ENCODE measurements at places on chromosomes 2 and 18.
A peak's percentile ranks its signal among the peaks of the same experiment; 100 is the strongest.

GRCh38 chr18:295756-296490, 28.1 kb upstream of the THOC1 start:
- DNase-seq: no peak

- DNase-seq: no peak
Observed at GRCh38 chr2:200738590-200738989, 73.1 kb upstream of the BZW1 start.

DNA sequence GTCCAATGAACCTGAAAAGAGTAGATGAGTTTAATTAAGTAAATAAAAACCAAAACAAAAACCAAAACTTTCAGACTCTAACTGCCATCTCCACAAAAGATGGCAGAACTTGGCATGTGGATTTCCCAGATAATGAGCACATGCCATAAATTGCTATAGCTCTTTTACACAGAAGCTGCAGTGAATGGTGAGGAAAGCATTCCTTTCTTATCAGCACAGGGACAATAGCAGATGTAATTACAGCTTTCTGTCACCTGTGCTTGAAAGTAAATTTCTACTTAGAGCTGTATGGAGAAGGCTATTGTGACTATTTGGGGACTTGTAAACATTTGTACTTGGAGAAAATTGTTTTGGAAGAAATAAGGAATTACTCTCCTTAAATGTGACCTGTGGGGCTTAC, 378.4 kb downstream of the RPRM start:
- DNase-seq: no peak

DNA sequence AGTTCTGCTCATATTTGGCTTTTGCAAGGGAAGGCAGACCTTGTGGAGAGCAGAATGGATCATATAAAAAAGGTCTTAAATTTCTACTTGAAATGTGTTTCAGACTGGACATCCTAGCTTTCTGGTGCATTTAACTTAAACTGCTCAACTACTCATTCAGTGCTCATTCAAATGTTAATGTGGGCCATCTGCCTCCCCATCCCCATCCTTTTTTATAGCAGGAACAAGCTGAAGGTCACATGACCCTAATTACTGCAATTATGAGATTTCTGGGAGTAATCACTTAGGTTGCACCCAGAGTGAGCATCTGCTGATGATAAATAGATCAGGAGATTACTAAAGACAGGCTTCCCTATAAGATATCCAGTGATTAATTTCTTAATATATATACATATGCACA, 96.1 kb downstream of the MAP2 start:
- no peak for DNase-seq

GRCh38 chr2:118492335-118492734, 355.1 kb downstream of the EN1 start:
- DNase-seq: no peak

DNA sequence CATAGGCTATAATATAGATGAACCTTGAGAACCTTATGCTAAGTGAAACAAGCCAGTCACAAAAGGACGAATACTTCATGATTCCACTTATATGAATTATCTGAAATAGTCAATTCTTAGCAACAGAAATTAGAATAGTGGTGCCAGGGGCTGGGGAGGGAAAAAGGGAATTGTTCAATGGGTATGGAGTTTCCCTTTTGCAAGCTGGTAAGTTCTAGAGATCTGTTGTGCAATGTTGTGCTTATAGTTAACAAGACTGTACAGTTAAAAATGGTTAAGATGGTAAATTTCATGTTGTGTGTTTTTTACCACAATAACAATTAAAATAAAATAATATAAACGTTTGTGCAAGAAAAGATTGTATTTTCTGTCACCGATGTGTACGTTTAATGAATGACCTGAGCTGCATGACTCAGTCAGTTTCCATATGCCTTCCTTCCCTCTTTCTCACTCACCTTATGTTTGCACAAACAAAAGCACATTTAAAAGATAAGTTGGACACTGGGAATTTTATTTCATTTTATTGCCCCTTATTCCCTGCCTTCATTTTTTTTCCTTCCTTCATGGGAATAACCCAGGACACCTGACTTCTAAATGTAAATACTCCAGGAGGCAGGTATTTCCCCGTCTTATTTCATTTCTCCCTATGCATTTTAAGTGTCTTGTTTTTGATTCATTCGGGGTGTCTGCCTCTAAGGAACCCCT, 143.7 kb upstream of the TTC39C start:
- DNase-seq: no peak

DNA sequence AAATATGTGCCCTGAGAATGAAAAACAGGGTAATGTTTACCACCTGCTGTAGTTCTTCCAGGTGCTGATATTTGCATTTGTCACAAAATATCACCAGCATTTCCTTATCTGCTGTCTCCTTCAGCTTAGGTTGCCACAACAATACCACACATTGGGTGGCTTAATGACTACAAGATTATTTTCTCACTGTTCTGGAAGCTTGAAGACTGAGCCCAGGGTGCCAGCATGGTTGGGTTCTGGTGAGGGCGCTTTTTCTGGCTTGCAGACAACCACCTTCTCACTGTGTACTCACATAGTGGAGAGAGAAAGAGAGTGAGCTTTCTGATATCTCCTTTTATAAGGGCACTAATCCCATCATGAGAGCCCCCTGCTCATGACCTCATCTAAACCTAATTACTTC, 407.5 kb upstream of the RGPD4 start:
- DNase-seq: no peak

- DNase-seq: no peak
Observed at GRCh38 chr2:221467610-221468009, 104.5 kb downstream of the EPHA4 start.

- no peak for DNase-seq
Observed at GRCh38 chr2:219475278-219475677, 23.4 kb upstream of the GMPPA start.

DNA sequence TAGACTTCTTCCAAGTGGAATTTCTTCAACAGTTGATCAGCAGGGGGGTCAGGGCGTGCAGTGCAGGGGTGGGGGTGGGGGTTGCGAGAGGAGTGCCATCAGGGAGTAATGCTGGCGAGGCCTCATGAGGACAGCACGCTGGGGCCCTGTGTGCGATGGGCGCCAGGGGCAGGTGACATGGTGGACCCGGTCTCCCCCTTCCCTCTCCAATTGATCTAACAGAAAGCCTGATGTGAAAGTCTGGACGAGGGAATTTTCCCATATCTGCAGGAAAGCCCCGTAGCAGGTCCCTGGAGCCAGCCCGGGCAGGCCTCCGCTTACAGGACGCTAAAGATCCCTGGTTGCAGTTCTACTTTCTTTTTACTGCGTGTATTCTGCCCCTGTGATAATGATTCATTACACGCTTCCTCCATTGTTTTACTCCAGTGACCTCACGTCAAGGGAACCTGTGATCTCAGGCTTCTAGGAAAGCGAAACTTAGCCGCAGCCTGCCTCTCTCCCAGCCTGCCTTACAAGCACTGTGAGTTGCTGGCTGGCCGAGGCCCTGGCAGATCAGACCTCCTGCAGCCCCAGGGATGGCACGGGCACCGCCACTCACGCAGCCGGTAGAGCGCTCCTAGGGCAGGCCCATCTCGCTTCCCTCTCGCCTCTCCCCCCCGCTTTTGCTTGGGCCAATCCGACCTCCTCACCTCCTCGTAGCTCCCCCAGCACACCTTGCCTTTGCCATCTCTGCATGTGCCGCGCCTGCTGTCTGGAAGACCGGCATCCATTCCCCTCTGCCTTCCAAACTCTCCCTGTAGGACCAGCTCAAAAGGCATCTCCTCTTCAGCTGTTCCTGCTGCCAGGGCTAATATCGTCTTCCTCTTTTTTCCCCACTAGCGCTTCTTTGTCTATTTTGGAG, 19.2 kb downstream of the NEURL3 start:
- peak; percentile 33 for DNase-seq

- DNase-seq: no peak
Observed at GRCh38 chr2:122249673-122250072, 494.2 kb downstream of the TSN start.

GRCh38 chr2:136394136-136395060, 276.4 kb upstream of the CXCR4 start:
- DNase-seq: no peak

DNA sequence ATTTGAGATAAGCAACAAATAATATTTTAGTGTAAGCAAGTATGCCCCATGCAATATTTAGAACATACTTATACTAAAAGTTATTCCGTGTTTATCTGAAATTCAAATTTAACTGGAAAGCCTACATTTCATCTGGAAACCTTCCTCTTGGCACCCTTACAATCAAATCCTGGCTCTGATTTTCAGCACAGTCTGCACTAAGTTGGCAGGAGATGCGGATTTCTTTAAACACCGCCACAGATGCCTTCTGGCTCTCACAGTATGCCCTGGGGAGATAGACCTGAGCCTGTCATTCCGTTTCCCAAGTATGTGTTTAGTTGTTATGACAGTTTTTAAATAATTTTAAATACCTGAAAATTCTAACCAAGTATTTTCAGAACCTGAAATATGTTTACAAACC, 7.3 kb upstream of the MLPH start:
- no peak for DNase-seq

- DNase-seq: no peak
Observed at GRCh38 chr18:69636529-69637301, 236.0 kb downstream of the DOK6 start.

Data from hematopoietic multipotent progenitor cell (in vitro differentiated cells).